Neural progenitor cell (in vitro differentiated cells): ENCODE measurements at places on chromosomes 5 and 9.

DNA sequence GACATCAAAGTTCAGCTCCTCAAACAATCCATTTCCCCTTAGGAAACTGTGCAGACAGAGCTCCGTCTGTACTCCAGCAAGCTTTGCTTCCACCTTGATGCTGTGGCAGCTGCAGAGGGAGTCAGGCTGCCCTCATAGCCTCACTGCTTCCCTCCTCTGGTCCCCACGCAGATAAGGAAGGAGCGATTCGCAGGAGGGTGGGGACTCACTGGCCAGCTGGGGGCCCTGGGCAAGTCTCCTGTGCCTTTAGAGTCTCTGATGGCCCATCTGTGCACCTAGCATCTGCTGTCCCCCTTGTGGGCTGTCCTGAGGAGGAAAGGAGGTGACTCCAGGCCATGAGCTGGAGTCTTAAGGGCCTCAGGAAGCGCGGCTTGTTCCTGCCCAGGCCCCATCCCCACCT, 121.5 kb downstream of the ENTREP1 start:
- no peak for DNase-seq

DNA sequence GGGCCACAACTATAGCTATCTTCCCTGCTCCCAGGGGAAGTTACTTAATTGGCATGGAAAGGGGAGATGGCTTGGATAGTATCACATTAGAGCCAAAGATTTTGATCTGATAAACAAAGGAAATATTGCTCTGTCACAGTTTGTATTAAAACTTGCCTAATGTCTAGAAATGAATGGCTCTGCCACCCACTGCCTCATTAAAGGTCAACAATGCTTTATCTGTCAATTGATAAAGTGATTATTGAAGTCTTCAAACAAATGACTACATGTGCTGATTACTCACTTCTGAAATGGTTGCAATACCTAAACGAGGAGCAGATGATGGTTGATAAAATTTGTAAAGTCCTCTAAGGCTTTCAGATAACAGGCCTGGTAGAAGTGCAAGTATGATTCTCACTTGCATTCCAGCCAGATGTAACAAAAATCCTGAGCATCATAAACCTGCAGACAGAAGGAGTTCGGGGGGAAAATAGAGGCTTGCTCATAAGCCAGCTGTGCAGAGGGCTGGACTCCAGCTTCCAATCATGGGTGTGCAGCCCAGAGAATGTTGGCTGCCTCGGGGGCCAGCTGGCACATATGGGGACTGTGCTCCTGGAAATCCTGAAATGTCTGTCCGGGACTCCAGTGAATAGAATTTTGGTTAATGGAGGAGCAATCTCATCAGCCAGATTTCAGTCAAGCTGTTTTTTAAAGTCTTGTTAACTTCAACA, 200.5 kb upstream of the SLC27A6 start:
- DNase-seq: no peak

GRCh38 chr9:21326526-21327139, 8.6 kb downstream of the KLHL9 start:
- peak; percentile 58 for DNase-seq

- DNase-seq: no peak
Observed at GRCh38 chr5:42923710-42924109, 112.0 kb upstream of the SELENOP start.

GRCh38 chr5:151454889-151455288, 7.5 kb downstream of the SLC36A1 start:
- DNase-seq: no peak

GRCh38 chr9:127755061-127756060, 20.3 kb upstream of the TOR2A start:
- DNase-seq: peak; percentile 89

DNA sequence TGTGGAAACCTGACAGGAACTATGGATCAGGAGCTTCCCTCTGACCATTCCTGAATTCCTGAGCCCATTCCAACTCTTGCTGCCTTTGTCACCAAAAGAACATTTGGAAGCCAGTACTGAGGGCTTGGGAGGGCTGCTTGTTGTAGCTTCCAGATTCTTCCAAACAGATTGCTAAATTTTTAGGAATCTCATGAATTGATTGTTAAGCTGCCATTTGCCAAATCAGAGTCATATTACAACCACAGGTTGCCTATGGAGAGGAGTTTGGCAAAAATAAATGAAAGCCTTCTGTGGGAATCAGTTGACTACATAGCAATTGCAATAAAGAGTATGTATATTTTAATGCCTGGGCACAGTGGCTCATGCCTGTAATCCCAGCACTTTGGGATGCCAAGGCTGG, 39.2 kb upstream of the SLC28A3 start:
- DNase-seq: no peak

GRCh38 chr5:104016646-104017045, 454.1 kb upstream of the NUDT12 start:
- DNase-seq: no peak

DNA sequence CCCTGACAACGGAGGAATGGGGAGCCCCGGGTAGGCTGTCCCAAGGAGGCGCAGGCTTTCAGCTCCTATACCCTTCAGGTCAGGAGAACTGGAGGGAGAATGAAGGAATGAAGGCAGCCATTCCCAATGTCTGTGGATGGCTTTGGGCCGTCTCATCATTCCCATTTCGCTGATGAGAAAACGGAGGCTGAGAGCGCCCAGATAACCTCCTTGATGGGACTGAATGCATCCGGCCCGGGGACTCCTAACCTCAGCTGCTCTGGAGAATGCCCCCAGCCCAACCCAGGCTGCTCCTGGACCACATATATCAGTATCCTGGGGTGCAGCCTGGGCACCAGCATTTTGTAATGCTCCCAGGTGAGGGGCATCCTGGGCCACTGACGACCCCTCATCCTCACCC, 52.6 kb upstream of the RNU6ATAC start:
- no peak for DNase-seq

GRCh38 chr5:179163236-179164155, 103.3 kb downstream of the ZNF354C start:
- DNase-seq: no peak

DNA sequence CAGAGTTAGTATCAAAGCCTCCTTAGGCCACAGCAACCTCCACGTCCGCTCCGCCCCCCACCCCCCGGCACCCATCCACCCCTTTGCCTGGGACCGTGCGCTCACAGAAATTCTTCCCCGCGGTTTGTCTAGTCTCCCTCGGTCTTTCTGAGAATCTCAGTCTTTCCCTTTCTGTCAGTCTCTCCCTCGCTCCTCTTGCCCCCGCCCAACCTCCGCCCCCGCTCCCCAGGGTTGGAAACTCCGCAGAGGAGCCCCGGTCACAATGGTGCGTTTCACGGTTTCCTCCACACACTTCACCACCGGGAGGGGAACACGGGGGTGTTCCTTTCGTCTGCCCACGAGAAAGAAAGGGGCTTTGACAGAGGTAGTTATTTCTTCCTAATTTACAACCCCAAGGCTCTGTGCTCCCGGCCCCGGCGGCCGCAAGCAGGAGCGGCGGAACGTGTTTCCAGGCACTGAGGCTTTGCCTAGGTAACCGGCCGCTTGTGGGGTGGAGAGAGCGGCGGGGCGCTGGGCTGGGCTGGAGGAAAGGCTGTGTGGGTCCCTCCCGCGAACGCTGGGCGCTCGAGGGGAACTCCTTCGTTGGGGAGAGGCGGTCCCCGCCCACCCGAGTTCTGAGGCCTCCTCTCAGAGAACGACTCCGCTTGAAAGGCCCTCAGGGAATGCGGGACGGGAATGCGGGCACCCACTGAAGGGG, 2.1 kb downstream of the NR4A3 start:
- peak; percentile 65 for DNase-seq

DNA sequence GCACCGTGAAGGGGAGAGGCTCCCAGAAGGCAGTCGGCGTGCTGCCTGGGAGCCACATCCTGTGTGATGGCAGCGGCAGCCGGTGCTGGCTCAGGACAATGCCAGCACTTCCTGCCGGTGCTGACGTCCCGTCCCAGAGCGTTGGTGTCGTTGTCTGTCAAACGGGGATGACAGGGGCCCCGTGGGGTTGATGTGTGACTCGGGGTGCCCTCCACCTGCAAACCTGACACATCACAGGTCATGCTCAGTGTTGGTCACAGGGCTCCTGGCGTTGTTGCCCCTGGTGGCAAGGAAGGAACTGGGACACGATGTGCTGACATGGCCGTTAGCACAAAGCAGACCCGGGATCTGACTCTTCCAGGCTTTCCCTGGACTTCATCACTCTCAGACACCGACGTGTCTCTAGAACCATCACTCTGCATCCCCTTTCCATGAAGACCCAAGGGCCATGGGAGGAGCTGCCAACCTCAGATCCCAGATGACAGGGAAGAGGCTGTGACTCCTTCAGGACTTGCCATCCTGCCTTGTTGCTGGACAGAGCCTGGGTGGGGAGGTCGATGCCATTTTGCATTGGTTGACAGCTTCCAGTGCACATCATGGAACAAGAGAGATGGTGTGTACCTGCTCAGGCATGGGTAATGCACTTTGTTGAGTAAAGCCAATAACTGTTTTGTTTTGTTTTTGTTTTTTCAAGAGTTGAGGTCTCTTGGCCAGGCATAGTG, 21.5 kb downstream of the PLPP7 start:
- peak; percentile 18 for DNase-seq

GRCh38 chr5:112614285-112614684, 123.4 kb upstream of the APC start:
- no peak for DNase-seq

GRCh38 chr9:71269859-71270258, 148.4 kb upstream of the TRPM3 start:
- no peak for DNase-seq

- DNase-seq: no peak
Observed at GRCh38 chr9:76680716-76681425, 83.4 kb upstream of the PCA3 start.

DNA sequence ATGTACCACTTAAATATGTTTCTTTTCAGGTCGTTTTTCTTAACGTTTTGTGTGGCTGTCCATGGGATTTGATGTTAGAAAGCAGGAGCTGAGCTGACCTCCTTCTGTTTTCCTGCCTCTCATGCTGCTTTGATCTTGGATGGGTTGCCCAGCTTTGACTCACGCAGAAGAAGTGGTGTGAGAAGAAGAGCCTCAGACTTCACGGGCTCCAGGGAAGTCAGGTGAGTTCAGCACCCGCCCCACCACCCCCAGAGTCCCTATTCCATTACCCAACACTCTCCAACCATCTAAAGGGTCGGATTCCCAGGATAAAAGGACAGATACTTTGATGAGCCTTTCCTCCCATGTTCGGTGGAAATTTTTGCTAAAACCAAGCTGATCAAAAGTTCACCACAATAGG, 373.4 kb downstream of the IRX2 start:
- DNase-seq: no peak

GRCh38 chr5:178355671-178356070, 123.1 kb upstream of the PHYKPL start:
- DNase-seq: no peak

- no peak for DNase-seq
Observed at GRCh38 chr9:130128251-130128650, 44.0 kb upstream of the NCS1 start.

- DNase-seq: peak; percentile 62
Observed at GRCh38 chr9:3884736-3885135, 358.9 kb upstream of the RFX3 start.

DNA sequence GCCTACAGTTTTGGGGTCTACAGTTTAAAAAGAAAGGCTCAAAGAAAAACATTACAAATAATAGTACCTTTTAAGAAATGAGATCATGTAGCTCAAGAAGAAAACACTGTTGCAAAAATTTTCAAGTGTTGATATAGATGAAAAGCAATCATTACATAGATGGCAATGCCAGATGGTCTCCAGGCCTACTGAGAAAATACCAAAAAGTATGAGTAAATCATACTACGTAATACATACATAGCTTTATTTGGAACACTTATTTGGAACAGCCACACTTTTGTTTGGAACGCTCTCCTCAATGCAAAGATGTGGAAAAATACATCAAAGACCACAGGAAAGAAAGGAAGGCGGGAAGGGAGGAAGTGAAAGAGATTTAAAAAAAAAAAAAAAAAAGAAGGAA, 44.1 kb downstream of the MARCHF11 start:
- no peak for DNase-seq

- peak; percentile 67 for DNase-seq
Observed at GRCh38 chr5:151448038-151448985, 909 bp downstream of the SLC36A1 start.

DNA sequence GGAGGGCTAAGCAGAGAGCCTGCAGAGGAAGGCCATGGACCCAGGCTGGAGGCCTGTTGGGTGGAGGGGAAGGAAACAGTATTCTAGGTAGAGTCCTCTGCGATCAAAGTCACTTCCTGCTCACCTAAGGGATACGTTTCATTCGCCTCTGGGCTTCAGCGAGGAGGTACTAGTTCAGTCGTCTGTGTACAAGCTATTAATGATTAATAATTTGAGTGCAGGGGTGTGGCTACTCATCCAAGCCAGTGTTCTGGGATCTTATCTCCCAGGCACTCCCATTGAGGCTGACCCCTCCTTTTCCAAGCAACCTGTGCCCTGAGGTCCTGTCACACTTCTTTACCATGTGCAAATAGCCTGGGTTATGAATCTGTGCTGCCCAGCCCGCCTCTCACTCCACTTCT, 25.2 kb downstream of the RALGPS1 start:
- no peak for DNase-seq

GRCh38 chr5:16119790-16120189, 59.8 kb downstream of the MARCHF11 start:
- no peak for DNase-seq

GRCh38 chr5:127582773-127583370, 65.4 kb downstream of the PRRC1 start:
- DNase-seq: no peak

GRCh38 chr5:170557314-170557713, 53.5 kb downstream of the KCNIP1 start:
- DNase-seq: no peak

GRCh38 chr9:120507936-120508510, 71.9 kb downstream of the CDK5RAP2 start:
- no peak for DNase-seq
